ENCODE measurements at places on chromosomes 6 and 20.

DNA sequence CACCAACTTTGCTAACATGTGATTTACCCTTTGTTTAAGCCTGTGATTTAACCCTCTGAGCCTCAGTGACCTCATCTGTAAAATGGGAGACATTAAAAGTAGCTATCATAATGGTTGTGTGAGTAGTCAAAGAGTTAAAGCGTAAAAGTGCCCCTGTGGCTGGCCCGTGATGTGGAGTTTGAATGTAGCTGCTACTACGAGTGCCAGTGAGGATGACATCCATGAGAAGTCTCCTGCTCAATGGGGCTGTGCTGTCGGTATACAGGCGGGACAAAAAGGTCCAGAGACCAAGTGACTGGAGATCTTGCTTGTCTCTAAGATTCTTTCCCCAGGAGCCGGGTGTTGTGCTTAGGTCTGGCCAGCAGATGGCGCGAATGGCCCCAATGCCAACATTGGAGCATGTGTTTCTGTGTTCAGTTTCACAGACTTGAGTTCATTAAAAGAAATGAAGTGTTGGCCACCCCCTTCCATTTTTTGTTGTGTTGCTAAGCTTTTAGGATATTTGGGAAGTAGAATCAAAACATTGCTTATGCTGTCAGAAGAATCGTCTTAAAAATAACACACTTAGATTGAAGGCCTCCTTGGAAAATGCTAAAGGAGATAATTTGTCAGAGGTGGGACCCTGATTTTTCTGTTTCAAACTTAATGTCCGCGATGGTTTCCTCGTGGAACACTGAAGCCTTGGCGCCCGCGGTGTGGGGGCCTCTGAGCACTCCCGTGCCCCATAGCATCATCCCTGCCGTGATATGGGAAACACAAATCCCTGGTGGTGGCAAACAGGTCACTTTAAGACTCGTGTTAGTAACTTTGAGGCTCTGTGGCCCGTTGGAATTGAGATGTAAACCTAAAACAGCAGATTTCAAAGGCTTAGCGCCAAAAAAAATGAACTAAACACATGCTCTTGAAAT is 9.3 kb upstream of the RBM38 start:
- DNase-seq, result peak; percentile 77

DNA sequence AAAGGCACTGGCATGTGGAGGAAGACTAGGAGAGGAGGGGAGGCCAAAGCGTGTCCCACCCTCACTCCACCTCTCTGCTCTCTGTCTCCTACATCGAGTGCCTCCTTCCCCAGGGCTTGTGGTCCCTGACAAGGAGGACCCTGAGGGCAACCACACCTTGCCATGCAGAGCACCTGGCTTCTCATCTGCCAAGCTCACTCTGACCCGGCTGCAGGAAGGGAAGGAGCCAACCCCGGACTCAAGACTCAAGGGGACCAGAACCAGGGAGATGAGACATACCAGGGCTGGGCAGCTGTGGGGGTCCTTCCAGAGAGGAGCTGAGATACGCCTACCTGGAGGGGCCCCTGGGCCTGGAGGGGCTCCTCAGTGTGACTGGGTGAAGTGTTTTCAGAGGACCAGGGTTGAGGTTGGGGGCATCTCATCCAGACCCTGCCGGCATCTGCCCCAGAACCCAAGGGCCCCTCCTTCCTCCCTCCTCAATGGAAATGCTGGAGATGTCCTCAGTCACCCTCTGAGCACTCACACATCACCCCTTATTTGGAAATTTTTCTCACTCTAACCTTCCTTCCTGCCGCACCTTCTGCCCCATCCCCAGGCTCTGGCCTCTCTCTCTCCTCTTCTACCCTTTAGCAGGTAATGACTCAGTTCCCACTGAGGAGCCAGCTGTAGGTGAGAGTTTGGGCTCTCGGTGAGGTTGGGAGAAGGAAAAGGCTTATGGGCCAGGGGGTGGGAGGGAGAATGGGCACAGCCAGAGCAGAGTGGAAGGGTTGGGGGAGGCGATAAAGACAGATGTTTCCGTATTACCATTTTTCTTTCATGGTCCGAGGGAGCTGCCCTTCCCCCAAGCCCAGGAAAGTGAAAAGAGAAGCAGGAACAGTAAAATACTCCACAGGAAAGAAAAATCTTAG is 32.0 kb upstream of the POU5F1 start:
- DNase-seq, result no peak

DNA sequence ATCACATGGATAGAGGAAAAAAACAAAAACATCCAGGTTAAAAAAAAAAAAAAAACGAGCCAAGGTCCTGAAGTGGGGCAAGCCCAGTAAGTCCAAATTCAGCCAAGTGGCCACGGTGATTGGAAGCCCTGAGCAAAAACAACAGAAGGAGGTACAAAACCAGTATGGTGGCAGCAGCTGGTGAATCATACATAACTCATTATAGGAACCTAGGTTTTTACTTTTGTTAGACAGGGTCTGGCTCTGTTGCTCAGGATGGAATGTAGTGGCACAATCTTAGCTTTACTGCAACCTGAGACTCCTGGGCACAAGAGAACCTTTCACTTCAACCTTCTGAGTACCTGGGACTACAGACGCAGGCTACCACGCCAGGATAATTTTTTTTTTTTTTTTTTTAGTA is 22.7 kb upstream of the MYB start:
- DNase-seq, result no peak

DNA sequence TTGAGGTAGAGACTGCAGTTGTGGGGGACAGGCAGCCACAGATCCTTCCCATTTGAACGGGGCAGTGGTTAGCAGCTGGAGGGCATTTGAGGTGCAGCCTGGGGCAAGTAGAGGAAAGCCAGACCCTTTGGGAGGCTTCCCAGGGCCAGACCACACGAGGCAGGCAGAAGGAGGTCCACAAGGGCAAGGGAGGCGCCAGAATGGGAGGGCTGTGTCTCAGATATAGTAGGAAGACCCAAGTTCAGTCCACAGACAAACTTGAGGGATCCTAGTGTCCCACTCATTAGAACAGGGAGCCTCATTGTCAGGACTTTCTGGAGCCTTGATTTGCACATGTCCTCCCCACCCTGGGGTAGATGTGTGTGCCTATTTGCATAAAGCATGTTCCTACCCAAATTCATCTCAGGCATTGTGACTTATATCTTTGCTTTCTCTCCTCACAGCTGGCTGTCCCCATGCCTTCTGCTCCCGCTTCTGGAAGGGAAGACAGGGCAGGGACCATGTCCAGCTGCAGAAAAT is 166.0 kb downstream of the VEGFA start:
- DNase-seq, result peak; percentile 3

DNA sequence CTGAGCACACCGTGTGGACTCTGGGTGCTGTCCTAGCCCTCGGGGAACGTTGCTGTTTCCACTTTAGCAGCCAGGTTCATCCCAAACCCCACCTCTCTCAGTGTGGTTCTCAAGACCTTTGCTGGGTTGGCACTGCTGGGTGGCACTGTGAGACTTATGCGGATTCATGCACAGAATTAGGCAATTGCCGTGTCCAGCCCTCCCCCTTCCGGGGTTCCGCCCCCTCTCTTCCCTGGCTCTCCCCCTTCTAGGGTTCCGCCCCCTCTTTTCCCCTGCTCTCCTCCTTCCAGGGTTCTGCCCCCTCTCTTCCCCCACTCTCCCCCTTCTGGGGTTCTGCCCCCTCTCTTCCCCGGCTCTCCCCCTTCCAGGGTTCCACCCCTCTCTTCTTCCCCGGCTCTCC is 39.8 kb upstream of the SLCO4A1 start:
- DNase-seq, result no peak

- DNase-seq, result no peak
Observed at GRCh38 chr20:43372051-43372450, 85.6 kb upstream of the SRSF6 start.

GRCh38 chr6:163086624-163086920 is 327.9 kb upstream of the QKI start:
- no peak for DNase-seq

Measured in left lobe of liver (tissue), 2 donors.